ENCODE measurements at places on chromosomes 4 and X.
A peak's percentile ranks its signal among the peaks of the same experiment; 100 is the strongest.

DNA sequence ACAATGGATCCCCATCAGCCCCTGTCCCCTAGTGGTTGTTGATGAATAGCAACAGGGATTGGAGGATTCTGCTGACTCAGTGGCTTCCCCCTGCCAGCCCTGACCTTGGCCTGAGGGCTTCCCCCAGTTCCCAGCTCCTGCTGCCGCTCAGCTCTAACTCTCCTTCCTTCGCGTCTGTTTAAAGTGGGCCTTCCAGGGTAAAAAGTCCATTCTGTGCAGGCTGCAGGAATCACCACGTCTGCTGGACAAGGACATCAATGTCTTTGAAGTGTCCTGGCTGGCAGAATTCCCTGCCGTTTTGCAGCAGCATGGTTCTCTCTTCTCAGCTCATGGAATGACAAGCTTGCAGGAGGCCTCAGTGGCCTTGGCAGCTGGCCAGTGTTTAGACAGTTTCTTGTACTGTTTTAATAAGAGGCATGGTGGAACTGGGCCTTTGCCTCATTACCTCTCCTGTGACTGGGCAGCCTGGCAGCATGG is 152.5 kb upstream of the STX18 start:
- no peak overlapping the region for H3K4me3 ChIP-seq
- H3K36me3 ChIP-seq, result no peaks in the 10 kb centered on the region
- H3K4me1 ChIP-seq, result no peaks in the 10 kb centered on the region
- DNase-seq, result peak; percentile 54
- 0 out of 3 replicates have a peak, but pooled peaks cover 3% of the 10 kb centered on the region for H3K27me3 ChIP-seq

DNA sequence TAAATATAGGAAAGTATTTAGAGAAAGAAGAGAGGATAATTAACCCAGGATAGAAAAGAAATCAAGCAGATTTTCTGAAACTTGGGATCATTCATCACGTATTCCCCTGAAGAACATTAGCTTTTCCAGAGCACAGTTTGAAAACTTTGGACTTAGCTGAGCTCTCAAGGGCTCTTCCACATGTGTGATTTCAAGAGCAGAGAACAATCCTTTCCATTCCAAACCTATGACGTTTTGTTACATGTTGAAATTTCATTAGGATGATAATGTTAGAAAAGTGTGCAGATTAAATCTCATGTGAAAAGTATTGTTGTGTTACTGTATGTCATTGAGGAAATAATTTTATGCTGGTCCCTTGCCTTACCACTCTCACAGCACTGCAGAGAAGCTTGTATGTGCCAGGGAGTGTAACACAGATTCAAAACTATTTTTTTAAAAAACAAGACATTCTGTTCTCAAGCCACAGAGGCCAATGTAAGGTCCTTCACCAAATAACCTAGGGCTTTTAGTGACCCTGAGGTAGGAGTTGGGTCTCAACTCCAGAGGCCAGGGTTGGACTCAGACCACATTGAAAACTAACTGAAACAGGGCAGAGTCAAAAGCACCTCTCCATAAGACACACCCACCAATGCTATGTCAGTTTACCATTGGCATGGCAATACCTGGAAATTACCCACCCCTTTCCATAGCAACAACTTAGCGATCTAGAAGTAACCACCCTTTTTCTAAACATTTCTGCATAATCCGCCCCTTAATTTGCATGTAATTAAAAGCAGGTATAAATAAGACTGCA is 141.3 kb downstream of the ANXA5 start:
- no peak overlapping the region for H3K27ac ChIP-seq
- no peaks in the 10 kb centered on the region for H3K36me3 ChIP-seq
- H3K4me3 ChIP-seq, result no peak overlapping the region
- no peaks in the 10 kb centered on the region for H3K27me3 ChIP-seq
- DNase-seq, result no peak

- no peaks in the 10 kb centered on the region for H3K36me3 ChIP-seq
- H3K27ac ChIP-seq, result no peak overlapping the region
- DNase-seq, result no peak
- H3K27me3 ChIP-seq, result peaks cover 7% of the 10 kb centered on the region
- H3K4me1 ChIP-seq, result no peaks in the 10 kb centered on the region
Observed at GRCh38 chr4:105555409-105555808, 3.0 kb downstream of the ARHGEF38 start.

GRCh38 chrX:122982521-122982920 is 201.6 kb upstream of the GRIA3 start:
- no peaks in the 10 kb centered on the region for H3K36me3 ChIP-seq
- no peak overlapping the region for H3K4me3 ChIP-seq
- no peaks in the 10 kb centered on the region for H3K27me3 ChIP-seq
- H3K27ac ChIP-seq, result no peak overlapping the region
- DNase-seq, result no peak
- H3K4me1 ChIP-seq, result no peaks in the 10 kb centered on the region
